Hematopoietic multipotent progenitor cell treated with erythropoietin and hydrocortisone succinate and interleukin-3 and kit ligand, for 8 days (in vitro differentiated cells): ENCODE measurements at places on chromosomes 2 and 18.

DNA sequence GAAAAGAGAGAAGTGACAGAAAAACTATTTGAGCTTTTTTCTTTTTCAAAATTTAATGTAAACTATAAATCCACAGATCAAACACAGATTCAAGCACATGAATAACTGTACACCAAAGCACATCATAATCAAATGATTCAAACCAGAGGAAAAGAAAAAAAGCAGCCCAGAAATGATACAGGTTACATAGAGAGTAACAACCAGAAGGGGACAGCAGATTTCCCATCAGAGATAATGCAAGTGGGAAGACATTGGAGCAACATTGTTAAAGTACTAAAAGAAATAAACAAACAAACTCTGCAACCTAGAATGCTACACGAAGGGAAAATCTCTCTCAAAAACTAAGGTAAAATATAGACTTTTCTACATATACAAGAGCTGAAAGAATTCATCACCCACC lies 34.5 kb downstream of the CMPK2 start:
- no peak for DNase-seq

- no peak for DNase-seq
These were observed 152.6 kb upstream of the FSHR start for GRCh38 chr2:49306925-49307324.

GRCh38 chr2:235630718-235631296 lies 137.0 kb downstream of the AGAP1 start:
- DNase-seq, result no peak

DNA sequence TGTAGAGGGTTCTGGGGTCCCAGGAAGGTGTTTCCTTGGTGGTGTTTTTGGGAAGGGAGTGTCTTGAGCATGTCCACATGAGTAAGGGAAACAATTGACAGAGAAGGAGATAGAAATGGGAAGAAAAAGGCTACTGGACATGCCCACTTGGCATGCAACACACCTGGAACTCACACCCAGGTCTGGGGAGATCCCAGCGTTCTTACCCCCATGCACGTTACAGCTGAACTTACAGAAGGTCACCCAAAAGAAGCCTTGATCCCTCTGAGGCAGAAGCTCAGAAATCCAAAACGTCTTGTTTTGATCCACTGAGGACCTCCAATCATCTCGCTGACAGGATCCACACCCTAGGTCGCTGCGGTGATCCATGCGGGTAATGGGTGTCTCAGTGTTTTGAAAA lies 142.0 kb downstream of the ZNF516 start:
- no peak for DNase-seq

- DNase-seq, result no peak
These were observed 170.1 kb downstream of the PARD3B start for GRCh38 chr2:204715361-204715760.

- no peak for DNase-seq
These were observed 267.4 kb upstream of the CHAC2 start for GRCh38 chr2:53500181-53500580.

DNA sequence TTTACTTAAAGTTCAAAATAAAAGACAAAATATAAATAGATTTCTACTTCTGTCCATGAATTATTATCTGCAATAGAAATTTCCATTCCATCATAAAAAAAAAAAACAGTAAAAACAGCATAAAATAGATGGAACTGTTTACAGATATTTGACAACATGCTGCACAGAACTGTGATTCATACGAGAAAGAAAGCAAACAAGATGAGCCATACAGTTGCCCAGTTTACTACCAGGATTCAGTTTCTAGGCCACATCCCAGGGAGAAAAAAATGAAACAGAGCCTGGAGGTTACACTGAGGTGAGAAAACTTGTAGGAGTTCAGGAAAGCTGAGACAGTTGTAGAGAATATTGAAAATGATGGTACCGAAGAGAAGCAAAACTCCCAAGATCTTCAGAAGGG lies 1426.9 kb upstream of the ACVR2A start:
- no peak for DNase-seq

DNA sequence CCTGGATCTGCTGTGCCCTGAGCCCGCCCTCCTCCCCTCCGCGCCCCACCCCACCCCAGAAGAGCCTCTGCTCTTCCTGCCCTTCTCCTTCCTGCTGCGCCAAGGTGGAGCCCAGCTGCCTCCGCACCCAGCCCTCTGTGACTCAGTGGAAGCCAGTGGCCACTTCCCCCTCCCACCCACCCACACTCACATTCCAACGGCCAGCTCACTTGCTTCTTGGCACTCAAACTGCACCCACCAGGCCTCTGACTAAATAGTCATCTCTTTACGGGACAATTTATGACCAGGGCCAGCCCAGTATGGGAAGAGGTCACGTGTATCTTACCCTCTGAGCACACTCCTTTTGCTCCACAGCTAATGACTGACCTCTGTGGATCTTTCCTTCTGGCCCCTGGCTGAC lies 150.4 kb upstream of the SLC1A4 start:
- no peak for DNase-seq

DNA sequence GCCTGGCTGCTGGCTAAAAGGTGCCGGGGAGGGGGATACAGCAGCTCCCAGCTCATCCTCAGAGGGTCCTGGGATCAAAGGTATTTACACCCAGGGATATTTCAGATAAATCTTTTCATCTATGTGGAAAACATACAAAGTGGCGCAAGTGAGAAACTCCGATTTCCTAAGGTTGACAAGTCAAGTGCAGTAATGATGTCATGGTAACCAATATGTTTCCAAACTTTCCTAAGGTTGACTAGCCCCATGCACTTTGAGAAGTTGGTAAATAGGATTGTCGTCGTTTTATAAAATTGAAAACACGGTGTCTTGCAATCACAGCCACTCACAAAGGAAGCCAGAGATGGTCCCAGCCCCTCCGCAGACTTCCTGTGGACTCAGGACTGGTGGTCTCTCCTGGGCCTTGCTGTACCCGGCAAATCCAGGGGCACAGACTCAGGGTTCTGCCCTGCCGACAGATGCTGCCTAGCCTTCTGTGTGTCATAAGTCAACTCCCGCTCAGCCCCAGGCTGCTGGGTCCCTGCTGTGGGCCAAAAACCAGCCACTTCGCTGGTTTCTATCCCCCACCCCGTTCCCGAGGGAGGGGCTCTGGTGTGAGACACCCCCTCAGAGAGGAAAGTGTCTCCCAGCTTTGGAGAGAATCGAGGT lies 111.2 kb upstream of the PPP1CB start:
- no peak for DNase-seq

- no peak for DNase-seq
These were observed 119.7 kb downstream of the PMAIP1 start for GRCh38 chr18:60019463-60019840.

DNA sequence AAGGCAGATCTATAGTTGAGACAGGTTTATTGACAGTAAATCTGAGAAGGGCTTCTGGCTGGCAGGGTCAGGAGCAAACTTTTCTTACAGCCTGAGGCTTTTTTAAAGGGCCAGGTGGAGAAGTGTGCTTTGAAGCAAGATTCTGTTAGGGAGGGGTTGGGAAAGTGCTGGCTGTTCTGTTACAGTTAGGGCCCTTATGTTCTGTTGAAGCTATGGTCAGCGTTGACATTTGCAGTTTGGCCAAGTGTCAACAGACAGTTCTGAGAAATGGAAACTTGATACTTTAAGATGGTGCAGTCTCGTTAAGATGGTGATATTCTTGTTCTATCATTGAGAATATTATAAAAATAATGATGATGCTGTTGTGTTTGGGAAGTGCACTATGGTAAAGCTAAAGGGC lies 154.2 kb downstream of the RDH14 start:
- no peak for DNase-seq

DNA sequence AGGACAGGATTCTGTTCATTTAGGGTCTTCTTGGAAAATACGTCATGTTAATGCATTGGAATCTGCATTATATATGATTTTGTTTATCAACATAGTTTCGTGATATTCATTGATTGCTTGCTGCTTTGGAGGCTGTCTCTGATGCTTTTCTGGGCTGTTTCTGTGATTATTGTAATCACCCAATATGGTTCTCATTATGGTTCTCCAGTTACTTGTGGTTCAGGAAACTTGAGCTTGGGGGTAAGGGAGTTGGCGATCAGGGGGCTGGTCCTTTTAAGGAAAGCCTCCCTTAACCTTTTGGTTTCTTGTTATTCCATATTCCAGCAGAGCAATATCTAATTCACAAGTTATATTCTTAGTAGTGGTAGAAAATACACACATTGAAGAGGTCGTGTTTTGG lies 17.4 kb upstream of the STON1 start:
- no peak for DNase-seq

- no peak for DNase-seq
These were observed 112.9 kb upstream of the ACAA2 start for GRCh38 chr18:49926106-49926745.

DNA sequence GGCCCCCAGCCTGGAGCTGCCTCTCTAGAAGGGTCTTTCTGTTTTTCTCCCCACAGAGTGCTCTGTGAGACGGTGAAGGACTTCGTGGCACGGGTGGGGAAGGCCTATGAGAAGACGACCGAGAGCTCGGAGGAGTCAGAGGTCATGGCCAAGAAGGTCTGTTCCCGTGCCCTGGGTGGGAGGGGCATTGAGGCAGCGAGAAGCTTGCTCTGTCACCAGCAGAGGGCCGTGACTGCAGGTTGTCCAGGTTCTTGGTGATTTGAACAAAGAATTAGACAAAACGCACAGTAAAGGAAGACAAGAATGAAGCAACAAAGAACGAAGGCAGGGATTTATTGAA lies 93.9 kb downstream of the DGKD start:
- DNase-seq, result peak; percentile 33

DNA sequence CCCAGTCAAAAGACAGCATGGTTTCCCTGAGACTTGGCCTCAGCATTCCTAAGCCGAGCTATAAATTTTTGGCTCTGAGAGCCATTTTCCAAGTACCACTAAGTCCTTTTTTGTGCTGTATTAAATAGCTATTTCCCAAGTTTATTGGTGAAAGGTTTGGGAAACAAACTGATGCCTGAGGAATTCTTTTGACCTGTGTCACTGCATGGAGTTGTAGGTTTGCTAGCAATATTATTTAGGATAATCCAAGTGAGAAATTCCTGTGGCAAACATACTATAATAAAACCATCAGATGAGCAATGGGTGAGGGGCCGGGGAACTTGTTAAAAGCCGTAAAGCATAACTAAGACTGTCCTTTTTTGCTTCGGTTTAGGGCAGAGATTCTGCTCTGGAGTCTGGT lies 28.4 kb downstream of the ARHGAP28 start:
- no peak for DNase-seq

DNA sequence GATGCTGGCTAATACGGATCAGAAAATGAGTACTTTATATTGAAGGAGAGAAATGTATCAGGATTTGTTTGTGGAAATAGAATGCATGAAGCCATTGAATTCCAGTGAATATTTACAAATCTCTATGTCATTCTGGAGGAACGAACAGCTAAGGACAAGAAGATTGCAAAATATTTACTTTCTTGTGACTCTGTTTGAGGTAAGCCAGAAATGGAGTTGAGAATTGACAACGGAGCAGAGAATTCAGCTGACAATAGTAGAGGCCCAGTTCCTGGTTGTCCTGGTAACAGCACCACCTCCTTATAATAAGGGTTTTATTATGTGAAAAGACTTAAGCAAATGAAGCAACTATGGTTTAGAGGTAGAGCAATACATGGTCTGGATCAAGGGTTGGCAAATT lies 349.2 kb downstream of the ADCYAP1 start:
- DNase-seq, result no peak

DNA sequence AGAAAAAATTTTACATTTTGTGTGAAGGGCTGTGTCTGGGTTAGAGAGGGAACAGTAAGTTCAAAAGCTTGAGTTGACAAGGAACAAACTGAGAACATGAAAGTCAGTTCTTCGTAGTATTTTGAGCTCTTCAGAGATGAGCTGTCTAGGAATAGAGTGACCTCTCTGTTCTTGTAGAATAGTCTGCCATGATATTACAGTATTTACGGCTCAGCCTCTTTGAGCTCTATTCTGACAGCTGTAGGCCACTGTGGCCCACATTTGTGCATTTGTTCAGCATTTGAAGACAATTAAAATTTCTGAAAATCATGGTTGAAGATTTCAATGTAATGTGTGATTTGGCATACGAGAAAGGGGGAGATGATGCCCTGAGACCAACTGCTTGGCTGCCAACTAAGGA lies 172.8 kb downstream of the MGAT5 start:
- DNase-seq, result no peak

GRCh38 chr18:77037567-77037966 lies 95.0 kb downstream of the MBP start:
- DNase-seq, result no peak

GRCh38 chr2:203591642-203592041 lies 56.5 kb upstream of the RAPH1 start:
- no peak for DNase-seq

- no peak for DNase-seq
These were observed 33.8 kb downstream of the MAP4K3 start for GRCh38 chr2:39403311-39403710.

GRCh38 chr18:8529609-8530008 lies 79.6 kb upstream of the RAB12 start:
- DNase-seq, result no peak
